ENCODE measurements at places on chromosomes 16 and 17. TPM values are rescaled to one million over a fixed set of nuclear protein-coding genes. Genes with fewer than 3 reads are reported as not detected.

Gene PIPOX
- total RNA-seq: 2.1 TPM

Gene HS3ST3A1
- 0.56 TPM for total RNA-seq

Gene FOXF1
- not detected for total RNA-seq

Gene TPSD1
- not detected for total RNA-seq

Gene CCDC40
- 0.56 TPM for total RNA-seq

Gene DRC7
- total RNA-seq: 0.05 TPM

Gene KRTAP3-2
- total RNA-seq: not detected

Gene C16orf92
- total RNA-seq: not detected

Gene NOG
- total RNA-seq: 2.6 TPM

Gene HCRT
- not detected for total RNA-seq

DNA sequence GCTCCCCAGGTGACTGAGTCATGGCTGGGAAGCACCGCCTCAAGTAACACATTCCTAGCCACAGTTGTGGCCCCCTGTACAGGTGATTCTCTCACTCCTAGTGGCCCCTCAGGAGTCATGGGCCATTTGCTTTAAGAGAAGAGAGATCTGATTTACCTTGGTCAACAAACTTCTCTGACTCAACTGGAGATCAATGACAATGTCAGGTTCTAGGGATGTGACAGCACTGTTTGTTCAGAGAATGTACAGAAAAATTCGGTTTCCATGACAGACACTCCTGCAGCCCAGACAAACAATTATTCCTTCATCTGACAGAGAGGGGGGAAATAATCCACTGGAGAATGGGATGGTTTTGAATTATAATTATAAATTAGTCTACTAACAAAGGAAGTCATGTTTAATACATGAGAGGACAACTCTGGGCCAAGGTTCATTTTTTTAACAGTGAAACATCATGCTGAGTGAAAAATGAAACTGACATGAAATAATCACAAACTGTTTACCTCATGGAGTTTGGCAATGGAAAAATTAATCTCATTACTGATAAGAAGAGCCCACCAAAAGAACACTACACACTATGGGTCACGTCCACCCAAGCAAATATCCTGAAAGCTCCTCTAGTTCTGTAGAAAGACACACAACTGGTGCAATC, 9.7 kb downstream of the ERN1 start:
- DNase-seq: no peak

- peak; percentile 92 for DNase-seq
These were observed 50.9 kb upstream of the CPNE2 start for GRCh38 chr16:57041182-57042156.

GRCh38 chr17:50613007-50613992, 21.4 kb upstream of the ABCC3 start:
- DNase-seq: no peak

- DNase-seq: no peak
These were observed 2.6 kb downstream of the BAIAP3 start for GRCh38 chr16:1335996-1336395.

DNA sequence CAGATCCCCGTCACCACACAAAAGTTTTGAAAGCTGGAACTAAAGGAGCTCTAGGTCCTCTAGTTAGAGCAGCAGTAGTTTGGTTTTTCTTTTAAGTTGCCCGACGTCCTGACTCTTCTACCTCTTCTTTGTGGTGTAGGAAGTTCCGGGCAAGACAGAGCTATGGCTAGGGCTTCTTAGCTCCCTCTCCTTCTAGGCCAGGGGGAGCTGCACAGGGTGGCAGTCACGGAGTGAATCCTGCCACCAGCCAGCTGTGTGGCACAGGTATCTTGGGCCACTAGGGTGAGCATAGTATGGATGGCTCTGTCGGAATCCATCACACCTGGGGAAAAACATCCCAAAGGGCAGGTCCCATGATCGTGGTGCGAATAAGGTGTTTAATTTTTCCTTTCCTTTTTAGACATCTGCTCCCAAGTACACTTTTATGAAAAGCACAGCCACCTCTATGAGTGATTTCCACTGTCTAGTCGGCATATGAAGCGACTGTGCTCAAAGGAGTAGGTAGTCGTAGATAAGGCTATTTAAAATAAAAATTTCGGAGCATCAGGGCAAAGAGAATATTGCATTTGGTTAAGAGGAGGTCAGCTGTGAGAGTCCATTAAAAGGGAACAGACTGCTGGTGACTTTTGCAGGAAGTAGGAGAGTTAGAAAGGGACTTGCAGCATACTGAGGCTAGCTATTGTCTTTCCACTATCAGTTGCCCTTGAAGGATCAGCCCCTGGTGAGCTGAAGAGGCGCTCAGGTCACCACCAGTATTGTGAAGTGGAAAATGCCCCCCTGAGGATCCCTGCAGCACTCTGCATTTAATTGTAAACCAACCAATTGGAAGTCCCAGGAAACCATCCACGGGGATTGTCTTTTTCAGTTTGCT, 2.1 kb downstream of the PRKCA start:
- peak; percentile 57 for DNase-seq

DNA sequence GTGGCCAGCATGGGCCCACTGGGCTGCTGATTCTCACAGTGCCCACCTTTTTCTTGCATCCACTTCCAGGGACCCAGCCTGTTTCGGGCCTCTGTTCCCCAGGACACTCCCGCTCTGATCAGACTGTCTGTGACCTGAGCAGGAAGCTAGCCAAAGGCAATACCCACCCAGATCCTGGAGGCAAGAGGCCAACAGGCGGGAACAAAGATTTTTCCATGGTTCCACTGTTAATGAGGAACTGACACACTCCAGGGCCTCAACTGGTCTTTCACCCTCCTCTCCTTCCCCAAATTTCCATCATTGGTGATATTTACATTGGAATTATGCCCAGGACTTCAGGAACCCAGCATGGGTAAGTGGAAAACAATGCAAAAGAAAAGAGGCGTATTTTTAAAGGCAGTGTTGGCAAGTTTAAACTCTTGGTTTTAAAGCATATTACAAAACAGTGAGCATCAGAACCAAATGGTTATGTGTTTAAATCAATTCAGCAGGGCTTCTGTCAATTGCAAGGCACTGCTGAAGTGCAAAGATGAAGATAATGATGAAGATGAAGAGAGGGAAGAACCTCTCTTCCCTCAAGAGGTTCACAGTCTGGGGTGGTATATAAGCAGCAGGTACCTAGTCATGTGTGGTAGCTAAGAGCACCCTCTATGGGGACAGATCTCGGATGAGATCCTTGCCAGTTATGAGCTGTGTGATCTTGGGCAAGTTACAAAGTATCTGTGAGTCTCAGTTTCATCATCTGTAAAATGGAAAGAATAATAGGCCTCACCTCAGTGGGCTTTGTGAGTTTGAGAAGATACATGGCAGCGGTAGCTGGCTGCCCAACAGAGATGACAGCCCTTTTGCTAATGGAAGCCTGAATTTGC, 14.4 kb upstream of the ATP2A3 start:
- no peak for DNase-seq

- DNase-seq: no peak
These were observed 52.4 kb upstream of the ETV4 start for GRCh38 chr17:43598357-43599045.

- no peak for DNase-seq
These were observed 418.0 kb upstream of the PSMD7 start for GRCh38 chr16:73878611-73879010.

GRCh38 chr17:42155614-42156045, 841 bp upstream of the RAB5C start:
- DNase-seq: no peak

- no peak for DNase-seq
These were observed 32.8 kb downstream of the SCNN1B start for GRCh38 chr16:23334950-23335349.
